ENCODE measurements at places on chromosomes 7 and 10.

DNA sequence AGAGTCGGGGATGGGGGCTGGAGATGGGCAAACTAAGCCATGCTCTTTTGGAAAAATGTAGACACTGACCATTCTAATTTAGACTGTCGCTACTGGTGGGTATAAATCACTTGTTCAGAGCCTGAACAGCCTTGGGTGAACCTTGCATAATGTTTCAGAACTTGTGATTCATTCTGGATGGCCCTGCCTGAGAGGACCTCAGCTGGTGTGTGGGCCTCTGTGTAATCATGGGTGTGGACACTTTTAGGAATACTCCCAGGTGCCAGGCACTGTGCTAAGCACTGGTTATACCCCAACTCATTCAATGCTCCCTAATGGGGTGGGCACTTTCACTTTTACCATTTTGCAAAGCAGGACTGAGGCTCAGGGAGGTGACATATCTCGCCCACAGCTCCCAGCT, 26.8 kb upstream of the TM9SF3 start:
- no peak for DNase-seq

DNA sequence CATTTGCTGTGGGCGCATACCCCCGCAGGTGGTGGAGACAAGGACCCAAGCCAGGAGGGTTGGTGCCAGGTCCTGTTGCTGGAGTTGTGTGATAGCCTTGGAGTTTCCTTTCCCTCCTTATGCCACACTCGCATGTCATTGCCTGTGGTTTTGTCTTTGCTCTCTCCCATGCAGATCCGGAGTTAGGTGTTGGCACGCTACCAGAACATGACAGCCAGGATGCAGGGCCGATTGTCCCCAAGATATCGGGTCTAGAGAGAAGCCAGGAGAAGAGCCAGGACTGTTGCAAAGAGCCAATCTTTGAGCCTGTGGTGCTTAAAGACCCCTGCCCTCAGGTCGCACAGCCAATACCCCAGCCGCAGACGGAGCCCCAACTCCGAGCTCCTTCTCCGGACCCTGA, 369.2 kb upstream of the GALNT17 start:
- DNase-seq, result no peak

DNA sequence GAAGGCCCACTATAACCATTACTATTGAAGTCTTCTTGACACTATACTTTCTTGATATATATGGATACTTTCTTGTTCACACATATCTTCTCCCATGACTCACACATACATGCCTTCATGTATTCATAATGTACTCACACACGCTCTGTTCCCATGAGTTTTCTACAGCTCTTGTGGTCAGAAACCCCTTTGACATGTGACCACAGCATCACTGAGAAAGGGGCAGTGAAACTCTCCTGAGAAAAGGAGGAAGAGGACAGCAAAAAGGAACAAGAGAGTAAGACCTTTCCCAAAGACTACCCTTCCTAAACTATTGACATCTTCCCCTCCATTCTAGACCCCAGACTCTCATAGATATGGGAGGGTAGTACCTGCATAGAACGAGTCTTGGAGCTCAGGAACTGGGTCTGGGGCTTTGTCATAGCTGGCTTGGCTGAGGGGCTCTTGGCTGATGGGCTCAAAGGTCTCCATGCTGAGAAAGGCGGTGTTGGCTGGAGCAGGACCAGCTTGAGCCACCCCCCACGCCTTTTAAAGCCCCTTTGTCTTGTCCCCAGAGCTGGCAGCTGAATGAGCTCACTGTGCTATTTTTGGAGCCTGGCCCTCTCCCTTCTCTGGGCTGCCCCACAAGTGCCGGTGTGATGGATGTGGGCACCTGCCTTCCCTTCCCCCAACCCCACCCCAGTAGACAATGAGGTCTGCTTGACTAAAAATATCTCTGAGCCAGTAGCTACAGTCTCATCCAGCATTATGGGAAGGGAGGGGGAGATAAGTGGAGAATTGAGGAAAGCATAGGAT, 5.1 kb downstream of the SYNPO2L start:
- DNase-seq, result no peak

- no peak for DNase-seq
Measured at GRCh38 chr10:126734015-126734414, 63.5 kb upstream of the C10orf90 start.

- DNase-seq, result no peak
Measured at GRCh38 chr7:77157446-77157845, 35.0 kb downstream of the CCDC146 start.

- DNase-seq, result no peak
Measured at GRCh38 chr10:30184397-30185033, 125.1 kb upstream of the JCAD start.
